ENCODE measurements at places on chromosomes 2 and 18.

- no peak for DNase-seq
These were observed 14.4 kb downstream of the DDX18 start for GRCh38 chr2:117828870-117829269.

- no peak for DNase-seq
These were observed 161.1 kb downstream of the EN1 start for GRCh38 chr2:118686346-118686745.

DNA sequence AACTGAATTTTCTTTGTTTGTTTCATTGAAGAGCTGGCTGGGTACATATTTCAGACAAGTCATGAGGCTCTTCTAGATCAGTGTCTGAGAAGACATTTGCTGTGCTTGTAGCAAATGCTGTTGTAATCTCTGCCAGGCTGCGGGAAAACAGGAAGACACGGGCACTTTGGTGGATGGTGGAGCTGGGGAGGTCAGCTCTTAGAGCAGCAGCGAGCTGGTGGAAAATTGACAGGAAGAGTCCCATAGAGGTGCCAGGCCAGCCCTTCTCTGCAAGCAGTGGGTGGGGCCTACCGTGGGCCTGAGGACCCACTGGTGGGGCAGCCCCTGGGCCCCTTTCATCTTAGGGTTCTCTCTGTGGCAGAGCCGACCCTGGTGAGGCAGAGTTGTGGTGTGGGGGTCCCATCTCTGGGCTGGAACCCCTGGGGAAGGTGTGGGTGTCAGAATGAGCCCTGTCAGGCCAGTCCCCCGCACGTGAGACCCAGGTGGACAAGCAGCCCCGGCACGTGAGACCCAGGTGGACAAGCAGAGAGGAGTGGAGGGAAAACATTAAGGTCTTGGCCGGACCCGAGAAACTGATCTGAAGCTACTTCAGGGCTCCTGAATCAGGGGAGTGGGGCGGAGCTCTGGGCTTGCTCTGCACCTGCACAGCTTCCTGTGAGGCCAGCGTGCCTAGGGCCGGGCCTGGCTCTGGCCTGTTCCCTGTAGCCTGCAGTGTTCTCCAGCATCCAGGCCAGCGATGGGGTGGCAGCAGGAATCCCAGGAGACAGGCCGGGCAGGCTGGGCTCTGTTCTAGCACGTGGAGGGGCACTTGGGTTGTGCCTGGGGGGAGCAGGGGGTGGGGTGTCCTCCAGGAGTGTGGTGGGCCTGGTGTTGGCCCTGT lies 273.5 kb upstream of the HDAC4 start:
- no peak for DNase-seq

GRCh38 chr18:6714010-6714409 lies 15.5 kb upstream of the ARHGAP28 start:
- no peak for DNase-seq

DNA sequence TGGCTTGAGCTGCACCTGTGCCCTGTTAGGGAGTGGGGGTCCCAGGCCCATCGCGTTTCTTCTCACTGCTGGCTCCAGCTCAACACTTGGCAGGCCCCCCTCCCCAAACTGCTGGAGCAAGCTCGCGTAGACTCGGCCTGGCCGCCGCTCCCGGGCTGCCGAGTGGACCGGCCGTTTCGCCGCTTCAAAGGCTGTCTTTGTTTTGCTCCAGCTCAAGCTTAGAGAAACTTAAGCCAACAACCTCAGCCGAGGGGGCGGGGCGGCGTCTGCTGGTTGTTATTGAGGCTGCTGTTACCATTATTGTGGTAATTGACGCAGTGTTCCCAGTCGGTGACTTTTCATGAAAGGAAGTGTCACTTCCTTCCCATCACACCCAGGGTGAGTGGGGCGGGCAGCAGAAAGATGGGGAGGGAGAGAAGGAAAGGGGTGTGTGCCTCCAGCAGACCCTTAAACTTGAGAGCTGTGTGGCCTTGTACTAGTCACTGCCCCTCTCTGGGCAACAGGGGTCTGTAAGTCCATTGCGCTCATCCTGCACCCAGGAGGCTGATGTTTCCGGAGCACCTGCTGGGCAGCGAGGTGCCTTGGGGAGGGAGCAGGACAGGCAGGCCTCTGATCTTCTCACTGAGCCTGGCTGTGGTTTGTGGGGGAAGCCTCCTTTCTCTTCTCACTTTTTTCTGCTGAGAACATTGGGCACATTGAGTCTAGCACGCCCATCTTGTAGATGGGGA lies 2.1 kb downstream of the ARID5A start:
- peak; percentile 64 for DNase-seq

DNA sequence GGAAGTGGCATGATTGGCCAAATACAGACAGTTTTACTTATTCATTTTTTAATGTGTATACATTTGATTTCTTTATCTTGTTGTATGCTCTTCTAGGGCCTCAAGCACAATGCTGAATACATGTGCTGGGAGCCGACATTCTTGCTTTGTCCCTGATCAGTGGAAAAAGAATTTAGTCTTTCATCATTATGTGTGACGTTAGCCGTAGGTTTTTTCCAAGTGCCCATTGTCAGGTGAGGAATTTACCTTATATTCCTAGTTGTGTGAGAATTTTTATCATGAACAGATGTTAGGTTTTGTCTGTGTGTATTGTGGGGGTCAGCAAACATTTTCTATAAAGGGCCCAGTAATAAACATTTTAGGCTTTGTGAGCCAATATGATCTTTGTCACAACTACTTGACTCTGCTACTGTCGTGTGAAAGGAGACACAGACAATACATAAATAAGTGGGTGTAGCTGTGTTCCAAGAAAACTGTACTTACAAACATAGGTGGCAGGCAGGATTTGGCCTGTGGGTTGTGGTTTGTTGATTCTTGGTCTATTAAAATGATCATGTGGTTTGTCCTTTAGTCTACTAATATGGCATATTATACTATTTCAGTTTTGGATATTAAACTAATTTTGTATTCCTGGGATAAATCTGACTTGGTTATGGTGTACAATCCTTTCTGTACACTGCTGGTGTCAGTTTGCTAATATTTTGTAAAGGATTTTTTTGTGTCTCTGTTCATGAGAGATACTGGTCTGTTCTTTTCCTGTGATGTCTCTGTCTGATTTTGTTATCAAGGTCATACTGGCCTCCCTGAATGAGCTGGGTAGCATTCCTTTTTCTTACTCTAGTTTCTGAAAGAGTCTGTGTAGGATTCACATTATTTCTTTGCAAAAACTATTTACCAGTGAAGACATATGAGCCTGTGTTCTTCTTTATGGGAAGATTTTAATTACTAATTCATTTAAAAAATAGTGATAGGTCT lies 132.2 kb upstream of the SMAD7 start:
- DNase-seq = no peak

- no peak for DNase-seq
These were observed 122.7 kb downstream of the EPHA4 start for GRCh38 chr2:221449406-221449805.

DNA sequence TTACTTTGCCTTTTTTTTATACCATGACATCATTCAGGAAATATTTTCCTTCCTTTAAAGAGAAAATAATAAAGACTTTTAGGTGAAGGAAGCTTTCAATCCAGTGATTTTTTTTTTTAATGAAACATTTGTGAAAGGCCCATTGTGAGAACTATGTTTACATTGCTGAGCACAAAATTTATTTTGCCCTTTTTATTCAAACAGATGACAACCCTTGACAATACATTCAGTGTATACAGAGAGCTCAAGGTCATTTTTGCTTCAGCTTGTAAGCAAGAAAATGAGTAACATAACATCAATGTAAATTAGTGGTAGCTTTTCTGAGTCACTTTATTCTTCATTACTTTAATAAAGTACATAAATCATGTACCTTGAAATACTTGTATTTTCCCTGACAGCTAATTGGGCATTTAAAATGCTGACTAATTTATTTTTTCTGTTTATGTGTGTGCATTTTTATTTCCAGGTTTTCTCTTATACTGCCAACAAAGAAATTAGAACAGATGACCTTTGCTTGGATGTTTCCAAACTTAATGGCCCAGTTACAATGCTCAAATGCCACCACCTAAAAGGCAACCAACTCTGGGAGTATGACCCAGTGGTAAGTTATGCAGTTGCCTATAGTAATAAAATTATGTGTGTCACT lies 121.6 kb downstream of the GALNT1 start:
- DNase-seq = no peak

DNA sequence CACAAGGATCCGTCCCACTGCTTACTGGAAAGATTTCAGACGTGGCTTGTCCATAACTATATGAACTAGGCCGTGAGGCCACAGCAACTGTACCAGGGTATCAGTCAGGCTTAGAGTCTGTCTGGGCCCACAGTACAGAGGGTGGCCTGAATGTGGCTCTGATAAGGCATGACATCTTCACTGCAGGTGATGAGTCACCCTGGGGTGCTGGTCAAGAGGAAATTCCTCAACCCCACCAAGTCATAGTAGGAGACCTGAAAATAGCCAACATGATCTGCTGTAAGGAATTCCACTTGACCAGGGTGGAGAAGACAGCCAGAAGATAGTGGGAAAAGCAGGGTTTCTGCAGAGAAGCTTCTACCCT lies 107.7 kb downstream of the INHBB start:
- no peak for DNase-seq

DNA sequence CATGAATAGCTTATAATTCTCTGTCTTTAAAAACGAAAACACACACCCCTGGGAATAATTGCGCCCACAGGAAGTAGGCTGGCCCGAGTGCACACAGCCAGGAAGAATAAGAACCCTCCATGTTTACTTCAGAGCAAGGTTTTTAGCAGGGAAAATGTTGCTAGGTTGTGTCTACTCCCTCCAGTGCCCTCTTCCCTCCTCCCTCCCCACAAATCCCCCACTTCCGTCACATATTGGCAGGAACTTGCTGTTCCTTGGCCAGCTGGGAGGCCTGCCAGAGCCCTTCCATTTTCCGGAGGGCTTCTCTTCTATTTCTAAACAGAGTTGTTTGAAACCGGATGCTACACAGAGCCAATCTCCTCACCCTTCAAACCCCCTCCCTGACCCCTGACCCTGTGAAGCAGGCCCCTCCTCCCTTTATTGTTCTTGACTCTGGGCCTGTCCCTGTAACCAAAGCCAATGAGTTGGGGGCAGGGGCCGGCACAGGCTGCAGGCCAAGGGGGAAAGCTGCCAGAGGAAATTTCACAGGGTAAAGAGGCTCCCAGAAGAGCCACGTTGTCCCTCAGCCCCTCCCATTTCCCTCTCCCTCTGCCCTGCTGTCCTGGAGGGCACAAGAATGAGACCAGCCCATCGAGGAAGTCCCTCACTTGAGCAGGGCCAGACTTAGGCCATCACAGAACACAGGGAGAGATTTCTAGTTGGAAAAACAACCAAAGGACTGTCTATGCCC lies 49.8 kb upstream of the LGALSL start:
- peak; percentile 78 for DNase-seq

DNA sequence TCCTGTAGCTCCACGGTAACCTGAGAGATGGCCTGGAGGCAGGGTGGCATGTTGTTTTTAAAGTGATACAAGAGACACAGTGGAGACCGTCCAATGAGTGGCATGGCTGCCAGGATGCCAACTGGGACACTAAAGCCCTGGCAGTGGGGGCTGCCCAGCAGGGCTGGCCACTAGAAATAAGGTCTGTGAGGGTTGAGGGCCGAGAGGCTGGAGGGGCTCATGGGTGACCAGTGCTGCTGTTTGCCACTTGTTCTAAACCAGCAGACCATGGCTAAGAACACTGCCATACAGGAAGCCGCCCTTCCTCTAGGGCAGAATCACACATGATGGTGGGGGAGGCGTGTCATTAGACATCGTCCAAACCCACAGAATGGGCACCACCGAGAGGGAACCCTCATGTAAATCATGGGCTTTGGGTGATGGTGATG lies 71.9 kb downstream of the ALPK2 start:
- no peak for DNase-seq

DNA sequence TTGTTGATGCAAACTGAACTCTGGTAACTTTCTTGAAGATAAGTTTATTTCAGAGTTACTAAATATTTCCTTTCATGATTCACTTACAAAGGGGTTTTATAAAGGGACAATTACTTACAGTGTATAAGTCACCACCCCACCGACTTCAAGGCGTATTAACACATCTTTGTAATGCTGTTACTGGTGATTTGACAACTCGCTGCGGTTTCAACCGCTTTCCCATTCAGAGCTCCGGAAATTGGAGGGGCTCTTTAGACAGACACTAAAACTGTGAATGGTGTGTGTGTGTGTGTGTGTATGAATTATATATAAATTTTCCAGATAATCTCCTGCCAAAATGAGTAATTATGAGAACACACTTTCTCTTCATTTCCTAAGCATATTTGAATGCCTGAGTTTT lies 4.9 kb downstream of the TM4SF20 start:
- DNase-seq = peak; percentile 97

DNA sequence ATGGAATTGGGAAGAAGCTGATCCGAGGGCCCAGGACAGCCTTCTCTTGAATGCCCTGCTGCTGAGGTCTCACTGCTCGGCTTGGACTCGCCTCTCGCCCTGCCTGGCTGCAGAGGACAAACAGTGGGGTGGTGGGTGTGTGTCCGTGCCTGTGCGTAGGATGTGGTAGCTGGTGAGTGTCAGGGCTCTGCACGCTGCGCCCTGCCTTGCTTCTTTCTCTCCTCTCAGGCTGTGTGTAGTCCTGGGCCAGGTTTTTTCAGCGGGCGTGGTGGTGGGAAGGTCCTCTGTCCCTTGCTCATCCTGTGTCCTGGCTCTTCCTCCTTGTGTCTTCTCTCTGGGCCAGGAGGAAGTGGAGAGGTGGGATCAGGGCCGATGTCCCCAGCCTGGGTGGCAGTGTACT lies 44.8 kb downstream of the RRM2 start:
- no peak for DNase-seq

DNA sequence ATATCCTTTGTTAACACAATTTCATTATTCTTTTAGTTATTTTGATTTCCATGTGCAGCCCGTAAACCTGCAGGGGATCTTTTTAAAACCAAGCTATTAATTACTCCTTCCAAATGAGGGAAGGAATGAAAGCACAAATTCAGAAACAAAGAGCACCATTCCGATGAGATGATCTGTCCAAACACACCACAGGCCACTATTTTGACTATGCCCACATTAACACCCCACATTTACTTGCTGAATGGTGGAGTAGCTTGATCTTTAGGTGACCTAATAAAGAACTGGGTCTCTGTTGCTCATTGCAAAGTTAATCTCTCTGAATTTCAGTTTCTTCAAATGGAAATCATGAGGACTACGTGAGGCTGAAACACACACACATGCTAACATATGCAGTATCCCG lies 218.0 kb downstream of the IRS1 start:
- DNase-seq = no peak

GRCh38 chr2:192886636-192887035 lies 691.9 kb upstream of the TMEFF2 start:
- no peak for DNase-seq

DNA sequence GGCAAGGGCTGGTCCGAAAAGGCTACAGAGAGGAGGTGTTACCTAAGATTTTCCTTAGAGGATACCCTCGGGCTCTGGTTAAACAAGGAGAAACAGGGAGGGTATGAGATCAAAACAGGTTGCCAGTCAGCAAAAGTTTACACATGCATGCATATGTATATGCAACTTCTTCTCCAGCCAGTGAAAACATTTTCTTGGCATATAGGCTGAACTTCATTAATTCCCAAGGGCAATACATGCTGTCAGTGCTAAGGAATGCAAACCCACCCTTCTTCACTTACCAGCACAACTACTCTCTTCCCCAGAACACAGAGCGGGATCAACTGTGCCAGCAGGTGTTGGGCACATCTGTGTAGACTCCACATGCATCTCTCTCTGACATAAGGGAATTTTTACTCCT lies 176.0 kb downstream of the GFPT1 start:
- DNase-seq = no peak
